Activated CD8-positive, alpha-beta memory T cell treated with anti-CD3 and anti-CD28 coated beads, Interleukin-2, amount 10 ng/mL, durations not matched to agents 7 days and 5 days (primary cell): ENCODE measurements at places on chromosomes 3 and 15. TPM values are rescaled to one million over a fixed set of nuclear protein-coding genes. Genes with fewer than 3 reads are reported as not detected.

GRCh38 chr15:33113666-33114373 lies 80.7 kb downstream of the FMN1 start:
- no peaks in the 10 kb centered on the region for H3K36me3 ChIP-seq
- peaks cover 5% of the 10 kb centered on the region for H3K27me3 ChIP-seq
- no peak overlapping the region for H3K4me3 ChIP-seq
- no peaks in the 10 kb centered on the region for H3K4me1 ChIP-seq
- no peak overlapping the region for H3K27ac ChIP-seq

DNA sequence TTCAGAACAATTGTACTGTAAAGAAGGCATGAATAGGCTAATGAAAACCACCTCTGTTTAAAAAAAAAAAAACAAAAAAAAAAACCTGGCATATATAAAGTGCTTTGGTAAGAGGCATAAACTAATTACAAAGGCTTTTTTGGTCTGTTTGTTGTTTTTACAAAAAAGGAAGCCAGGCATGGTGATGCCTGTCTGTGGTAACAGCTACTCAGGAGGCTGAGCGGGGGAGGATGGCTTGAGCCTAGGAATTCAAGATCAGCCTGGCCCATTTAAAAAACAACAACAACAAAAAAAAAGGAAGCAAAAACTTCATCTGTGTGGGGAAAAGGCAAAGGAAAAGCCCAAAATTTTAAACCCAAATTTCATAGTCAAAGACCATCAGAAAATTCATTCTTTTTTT lies 47.0 kb downstream of the OSBPL10 start:
- no peak for DNase-seq
- H3K4me3 ChIP-seq: no peak overlapping the region
- H3K36me3 ChIP-seq: no peaks in the 10 kb centered on the region
- no peak overlapping the region for H3K27ac ChIP-seq
- no peaks in the 10 kb centered on the region for H3K4me1 ChIP-seq
- H3K27me3 ChIP-seq: peaks cover 3% of the 10 kb centered on the region

DNA sequence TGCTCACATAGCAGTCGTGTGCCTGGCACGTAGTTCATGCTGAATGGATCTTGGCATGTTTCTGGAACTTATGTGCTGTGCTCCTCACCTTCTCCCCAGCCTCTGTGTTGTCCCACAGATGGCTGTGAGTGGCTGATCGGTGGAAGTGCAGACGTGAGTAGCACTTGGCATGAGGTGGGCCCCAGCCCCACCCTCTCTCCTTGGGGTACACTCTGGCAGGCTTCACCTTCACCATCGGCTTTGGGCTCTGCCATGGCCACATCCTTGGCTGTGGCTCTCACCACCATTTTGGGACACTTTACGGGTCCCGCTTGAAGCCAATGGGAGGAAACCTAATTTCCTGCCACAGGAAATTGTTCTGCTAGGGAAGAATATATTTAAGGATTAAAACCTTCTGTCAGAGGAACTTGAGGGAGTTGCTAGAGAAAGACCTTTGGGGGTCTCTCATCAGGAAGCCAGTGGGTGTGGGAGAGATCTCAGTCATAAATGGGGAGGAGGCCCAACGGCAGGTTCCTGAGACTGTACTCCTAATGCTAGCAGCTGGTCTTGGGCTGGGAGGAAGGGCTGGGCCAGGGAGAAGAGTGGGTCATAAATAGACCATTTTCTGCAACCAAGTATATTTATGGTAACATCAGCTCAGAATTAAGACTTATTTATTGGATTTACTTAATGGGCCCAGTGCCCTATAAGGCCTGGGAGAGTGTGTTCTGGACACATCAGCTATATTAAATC lies 92.3 kb downstream of the SMAD3 start:
- H3K4me3 ChIP-seq: no peak overlapping the region
- no peak overlapping the region for H3K27ac ChIP-seq
- H3K27me3 ChIP-seq: no peaks in the 10 kb centered on the region
- H3K36me3 ChIP-seq: peaks cover 44% of the 10 kb centered on the region
- H3K4me1 ChIP-seq: peaks cover 34% of the 10 kb centered on the region

DNA sequence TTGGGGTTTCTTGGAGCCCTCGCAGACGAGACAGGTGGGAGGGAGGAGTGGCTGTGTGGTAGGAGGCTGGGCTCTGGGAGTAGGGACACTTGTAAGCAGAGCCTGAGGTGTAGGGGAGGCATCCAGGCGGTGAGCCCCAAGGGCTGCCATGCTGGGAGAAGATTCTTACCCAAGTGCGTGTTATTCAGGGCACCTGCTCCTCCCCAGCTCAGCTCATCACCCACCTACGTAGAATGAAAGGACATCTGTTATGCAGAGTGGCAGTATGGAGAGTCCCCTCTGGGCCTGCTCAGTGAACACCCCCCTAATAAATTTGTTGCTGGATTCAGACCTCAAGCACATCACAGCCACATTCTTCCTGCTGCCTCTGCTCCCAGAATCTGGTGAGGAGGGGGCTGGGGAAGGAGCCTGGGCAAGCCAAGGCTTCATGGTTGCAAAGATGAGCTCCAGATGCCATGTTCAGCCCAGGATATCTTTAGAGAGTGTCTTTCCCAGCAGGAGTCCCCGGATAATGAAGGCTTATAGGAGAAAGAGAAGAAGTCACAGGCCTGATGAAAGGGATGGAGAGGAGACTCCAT lies 261.8 kb downstream of the EPHB1 start:
- H3K4me1 ChIP-seq: no peaks in the 10 kb centered on the region
- no peak overlapping the region for H3K4me3 ChIP-seq
- H3K36me3 ChIP-seq: no peaks in the 10 kb centered on the region
- no peak for DNase-seq
- H3K27me3 ChIP-seq: no peaks in the 10 kb centered on the region
- no peak overlapping the region for H3K27ac ChIP-seq

GRCh38 chr3:101779822-101780381 lies 891 bp downstream of the NXPE3 start:
- peak overlapping the region; percentile 77 for H3K27ac ChIP-seq
- H3K36me3 ChIP-seq: peaks cover 20% of the 10 kb centered on the region
- H3K4me3 ChIP-seq: peak overlapping the region; percentile 90
- H3K27me3 ChIP-seq: no peaks in the 10 kb centered on the region

GRCh38 chr3:129503471-129504291 lies 24.8 kb upstream of the RHO start:
- H3K4me3 ChIP-seq: no peak overlapping the region
- no peaks in the 10 kb centered on the region for H3K4me1 ChIP-seq
- H3K27ac ChIP-seq: no peak overlapping the region
- DNase-seq: no peak
- no peaks in the 10 kb centered on the region for H3K36me3 ChIP-seq

GRCh38 chr15:47477341-47477740 lies 240.0 kb upstream of the SEMA6D start:
- DNase-seq: no peak
- H3K36me3 ChIP-seq: no peaks in the 10 kb centered on the region
- no peaks in the 10 kb centered on the region for H3K27me3 ChIP-seq
- no peaks in the 10 kb centered on the region for H3K4me1 ChIP-seq

DNA sequence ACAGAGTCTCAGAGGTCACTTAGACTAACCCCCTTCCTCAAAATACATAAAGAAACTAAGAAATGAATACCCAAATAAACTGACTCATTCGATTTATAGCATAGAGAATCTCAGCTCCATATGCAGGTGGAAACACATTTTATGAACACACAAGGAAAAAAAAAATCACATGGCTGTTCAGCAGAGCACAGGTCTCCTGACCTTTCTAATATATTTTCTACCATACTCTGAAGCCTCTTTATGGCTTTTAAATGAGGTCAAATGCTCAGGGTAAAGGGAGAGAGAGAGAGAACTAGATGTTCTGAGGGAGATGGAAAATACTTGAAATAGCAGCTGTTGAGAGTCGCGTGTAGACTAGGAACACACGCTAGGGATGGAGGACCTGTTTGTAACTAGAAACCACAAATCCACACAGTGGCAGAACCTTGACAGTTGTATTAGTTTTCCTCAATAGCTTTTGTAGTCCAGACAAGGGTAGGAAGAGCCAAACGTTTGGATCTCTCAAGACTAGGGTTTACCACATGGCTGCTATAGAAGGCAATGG lies 165.3 kb downstream of the FMN1 start:
- no peaks in the 10 kb centered on the region for H3K36me3 ChIP-seq
- DNase-seq: no peak
- H3K27me3 ChIP-seq: no peaks in the 10 kb centered on the region
- H3K4me3 ChIP-seq: no peak overlapping the region
- H3K27ac ChIP-seq: no peak overlapping the region

CCDC54 gene
- not detected for total RNA-seq

SLC28A1 gene
- not detected for total RNA-seq

MFSD1 gene
- total RNA-seq: 19.4 TPM

CLEC3B gene
- not detected for total RNA-seq
